ENCODE measurements at places on chromosomes 5 and 9.

- DNase-seq, result no peak
These were observed 166.6 kb downstream of the SMARCA2 start for GRCh38 chr9:2181792-2182191.

GRCh38 chr5:132505641-132506040 lies 15.1 kb upstream of the IRF1 start:
- no peak for DNase-seq

DNA sequence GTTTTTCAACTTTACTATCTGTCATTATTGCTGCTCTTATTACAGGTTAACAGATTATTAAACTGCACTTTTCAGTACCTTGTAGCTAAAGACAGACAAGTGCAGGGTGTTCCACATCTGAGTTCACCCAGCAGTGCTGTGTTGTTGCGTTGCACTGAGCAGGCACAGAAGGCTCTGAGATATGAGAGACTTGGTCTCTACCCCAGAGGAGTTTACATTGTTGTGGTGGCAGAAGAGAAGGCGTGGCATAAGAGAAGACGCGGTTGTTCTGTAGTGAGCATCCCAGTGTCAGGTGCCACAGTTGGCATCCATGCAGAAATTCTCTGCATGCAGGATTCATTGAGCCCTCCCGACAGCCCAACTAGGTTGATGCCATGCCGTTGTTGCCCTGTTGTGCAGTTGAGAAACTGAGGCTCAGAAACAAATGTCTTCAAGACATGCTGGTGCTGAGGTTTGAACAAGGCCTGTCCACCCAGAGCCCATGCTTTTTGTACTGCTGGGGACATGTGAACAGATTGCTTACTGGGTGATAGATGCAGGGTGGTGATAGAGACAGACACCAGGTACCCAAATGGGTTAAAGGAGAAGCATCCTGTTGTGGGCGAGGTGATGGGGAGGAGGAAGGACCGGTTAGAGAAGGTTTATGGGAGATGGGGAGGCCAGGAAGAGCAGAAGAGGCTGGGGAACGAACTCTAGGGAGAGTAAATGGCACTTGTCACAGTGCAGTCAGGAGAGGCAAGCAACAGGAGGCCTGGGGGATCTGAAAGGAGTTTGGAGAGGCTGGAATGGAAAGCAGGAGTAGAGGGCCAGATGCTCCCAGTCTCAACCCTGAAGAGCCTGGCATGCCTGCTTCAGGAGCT lies 8.2 kb downstream of the ABL1 start:
- no peak for DNase-seq

- no peak for DNase-seq
These were observed 827.6 kb upstream of the ACO1 start for GRCh38 chr9:31556667-31557463.
